CD8-positive, alpha-beta memory T cell (primary cell): ENCODE measurements at places on chromosomes 2 and 18. TPM values are rescaled to one million over a fixed set of nuclear protein-coding genes. Genes with fewer than 3 reads are reported as not detected.

IL36B gene
- not detected for polyA plus RNA-seq

- H3K4me3 ChIP-seq = no peak overlapping the region
- no peak overlapping the region for H3K27ac ChIP-seq
- no peaks in the 10 kb centered on the region for H3K4me1 ChIP-seq
- H3K36me3 ChIP-seq = no peaks in the 10 kb centered on the region
Measured at GRCh38 chr2:40169430-40169829, 282.5 kb downstream of the SLC8A1 start.

DNA sequence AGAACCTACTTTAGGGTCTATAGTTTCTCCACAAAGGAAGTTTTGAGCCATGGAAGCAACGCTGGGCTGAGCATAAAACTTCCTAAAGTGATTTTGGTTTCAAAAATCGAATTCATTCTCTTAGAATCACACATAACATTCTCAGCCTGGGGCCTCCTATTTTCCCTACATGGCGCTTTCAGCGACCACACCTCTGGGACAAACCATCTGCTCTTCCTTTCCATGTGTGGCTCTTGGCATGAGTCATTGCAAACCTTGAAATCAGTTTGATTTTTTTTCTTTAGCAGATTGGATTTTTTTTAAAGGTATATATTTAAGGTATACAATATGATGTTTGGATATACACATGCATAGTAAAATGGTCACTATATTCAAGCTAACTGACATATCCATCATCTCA lies 72.5 kb upstream of the APCDD1 start:
- H3K4me1 ChIP-seq = no peaks in the 10 kb centered on the region
- no peaks in the 10 kb centered on the region for H3K36me3 ChIP-seq
- no peaks in the 10 kb centered on the region for H3K27me3 ChIP-seq

GRCh38 chr2:70069049-70069448 lies 18.2 kb upstream of the PCBP1 start:
- H3K4me1 ChIP-seq = peaks cover 41% of the 10 kb centered on the region
- DNase-seq = peak; percentile 80
- peak overlapping the region; percentile 44 for H3K27ac ChIP-seq

PREB gene
- polyA plus RNA-seq = 68.6 TPM

GRCh38 chr2:6254441-6254840 lies 562.3 kb downstream of the SOX11 start:
- no peaks in the 10 kb centered on the region for H3K36me3 ChIP-seq
- H3K27ac ChIP-seq = no peak overlapping the region
- no peaks in the 10 kb centered on the region for H3K4me1 ChIP-seq
- no peaks in the 10 kb centered on the region for H3K27me3 ChIP-seq
- DNase-seq = no peak

DNA sequence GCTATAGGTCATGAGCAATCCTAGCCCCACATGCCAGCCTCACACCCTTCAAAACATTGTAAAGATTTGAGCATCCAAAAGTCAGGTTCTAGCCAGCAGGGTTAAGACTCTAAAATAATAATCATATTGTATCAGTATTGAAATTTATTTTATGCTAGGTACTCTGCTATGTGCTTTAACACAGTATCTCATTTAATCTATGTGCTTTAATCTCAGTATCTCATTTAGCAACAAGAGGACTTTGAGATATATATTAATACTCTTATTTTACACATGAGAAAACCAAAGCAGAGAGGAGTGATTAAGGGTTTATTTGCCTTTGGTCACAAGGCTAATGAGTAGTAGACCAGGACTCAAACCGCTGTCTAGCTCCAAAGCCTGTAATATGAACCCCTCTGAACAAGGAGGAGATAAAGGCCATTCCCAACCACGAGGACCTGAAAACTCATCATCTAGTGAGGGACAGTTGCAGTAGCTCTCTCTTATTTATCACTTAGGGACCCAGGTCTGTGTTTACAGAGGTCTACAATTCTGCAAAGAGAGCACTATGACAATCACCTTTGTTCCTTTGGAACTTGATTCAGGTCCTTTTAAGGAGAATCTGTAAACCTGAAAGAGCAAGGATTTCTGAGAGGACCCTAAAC lies 116.5 kb upstream of the SERTAD2 start:
- no peak overlapping the region for H3K4me3 ChIP-seq
- H3K27ac ChIP-seq = no peak overlapping the region
- no peak for DNase-seq
- H3K4me1 ChIP-seq = peaks cover 10% of the 10 kb centered on the region
- no peaks in the 10 kb centered on the region for H3K36me3 ChIP-seq
- H3K27me3 ChIP-seq = no peaks in the 10 kb centered on the region

TTN gene
- 2.0 TPM for polyA plus RNA-seq

DNA sequence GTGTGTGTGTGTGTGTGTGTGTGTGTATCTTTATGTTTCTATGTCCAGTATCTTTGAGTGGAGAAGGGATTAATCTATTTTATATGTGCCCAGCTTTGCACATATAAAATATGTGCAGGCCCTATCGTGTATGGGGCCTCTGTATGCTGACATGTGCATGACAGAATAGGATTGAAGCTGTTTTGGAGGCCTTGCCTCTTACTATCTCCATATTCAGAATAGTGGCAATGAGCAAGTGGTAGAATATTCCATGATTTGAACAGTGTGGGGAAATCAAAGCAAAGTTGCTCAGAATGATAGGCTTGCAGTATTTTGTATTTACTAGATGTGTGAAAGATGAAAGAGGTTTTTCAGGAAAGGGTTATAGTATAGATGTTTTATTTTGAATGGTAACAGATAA lies 480.8 kb downstream of the XIRP2 start:
- no peaks in the 10 kb centered on the region for H3K4me1 ChIP-seq
- H3K4me3 ChIP-seq = no peak overlapping the region
- H3K27ac ChIP-seq = no peak overlapping the region
- no peak for DNase-seq

DNA sequence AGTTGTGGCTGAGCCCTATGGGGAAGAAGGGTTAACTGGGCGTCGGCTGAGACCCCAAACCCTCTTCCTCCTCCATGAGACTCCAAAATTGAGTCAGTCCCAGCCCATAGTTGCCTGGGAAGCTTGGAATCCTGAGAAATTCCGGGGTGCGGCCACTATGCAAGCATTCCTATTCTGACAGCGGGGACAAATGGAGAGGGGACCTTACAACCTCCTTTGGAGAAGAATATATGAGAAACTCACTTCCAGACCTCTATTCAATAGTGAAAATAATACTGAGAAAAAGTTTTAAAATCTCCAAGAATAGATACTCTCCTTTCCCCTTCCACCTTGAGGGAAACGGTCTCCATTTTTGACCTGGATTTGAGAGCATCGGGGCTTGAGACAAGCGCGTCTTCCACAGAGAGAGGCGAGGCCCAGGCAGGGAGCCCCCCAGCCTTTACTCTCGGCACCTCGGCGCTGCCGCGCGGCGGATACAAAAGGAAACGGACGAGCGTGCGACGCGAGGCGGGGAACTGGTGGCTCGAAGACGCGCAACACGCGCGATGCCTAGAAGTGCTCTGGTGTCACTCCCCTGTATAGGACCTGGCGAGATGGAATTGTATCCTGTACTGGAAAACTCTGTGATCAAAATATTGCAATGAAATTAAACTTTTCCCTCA lies 11.1 kb downstream of the NR4A2 start:
- peaks cover 29% of the 10 kb centered on the region for H3K4me1 ChIP-seq
- H3K4me3 ChIP-seq = peak overlapping the region; percentile 25
- no peaks in the 10 kb centered on the region for H3K36me3 ChIP-seq
- no peak overlapping the region for H3K27ac ChIP-seq

ACVR1C gene
- polyA plus RNA-seq = 0.60 TPM

GRCh38 chr2:219272356-219272755 lies 6.8 kb upstream of the DNAJB2 start:
- no peak overlapping the region for H3K27ac ChIP-seq
- no peaks in the 10 kb centered on the region for H3K27me3 ChIP-seq
- no peaks in the 10 kb centered on the region for H3K36me3 ChIP-seq
- no peak overlapping the region for H3K4me3 ChIP-seq
- no peak for DNase-seq

GRCh38 chr18:5693699-5694294 lies 150.0 kb upstream of the EPB41L3 start:
- no peak overlapping the region for H3K27ac ChIP-seq
- DNase-seq = no peak
- no peak overlapping the region for H3K4me3 ChIP-seq
- H3K4me1 ChIP-seq = no peaks in the 10 kb centered on the region
- H3K36me3 ChIP-seq = no peaks in the 10 kb centered on the region

AQP12B gene
- polyA plus RNA-seq = not detected

DNA sequence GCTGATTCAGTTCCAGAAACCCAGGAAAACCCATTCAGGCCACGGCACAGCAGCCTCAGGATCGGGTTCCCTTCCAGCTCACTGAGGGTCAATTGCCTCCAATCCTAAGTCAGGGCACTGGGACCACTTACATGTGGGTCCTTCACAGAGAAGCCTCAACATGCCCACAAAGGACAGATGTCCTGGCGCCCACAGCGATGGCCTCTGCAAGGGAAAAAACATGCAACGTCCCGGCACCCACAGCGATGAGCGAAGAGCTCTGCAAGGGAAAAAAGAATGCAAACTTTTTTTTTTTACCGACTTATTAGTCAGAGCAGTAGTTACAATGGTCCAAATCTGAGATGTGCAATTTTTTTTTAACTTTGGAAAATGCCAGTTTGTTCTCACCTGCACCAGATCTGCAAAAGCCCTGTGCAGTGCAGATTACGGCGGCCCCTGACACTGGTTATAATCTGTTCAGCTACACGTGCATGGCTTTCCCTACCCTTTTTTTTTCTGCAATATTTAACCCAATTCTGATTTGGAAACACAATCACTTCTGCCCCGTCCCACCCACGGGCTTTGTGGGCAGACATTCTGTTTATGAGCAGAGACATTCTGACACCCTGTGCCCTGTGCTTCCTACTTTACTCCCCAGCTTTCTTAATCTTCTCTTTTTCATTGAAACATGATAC lies 159.3 kb upstream of the SALL3 start:
- H3K27me3 ChIP-seq = no peaks in the 10 kb centered on the region
- no peak overlapping the region for H3K4me3 ChIP-seq
- H3K27ac ChIP-seq = no peak overlapping the region
- H3K36me3 ChIP-seq = no peaks in the 10 kb centered on the region

SLC4A5 gene
- 0.13 TPM for polyA plus RNA-seq

SH3YL1 gene
- polyA plus RNA-seq = 21.8 TPM

GRCh38 chr18:40061086-40061485 lies 1893.9 kb upstream of the PIK3C3 start:
- no peaks in the 10 kb centered on the region for H3K4me1 ChIP-seq
- no peaks in the 10 kb centered on the region for H3K27me3 ChIP-seq
- no peak for DNase-seq
- no peak overlapping the region for H3K27ac ChIP-seq
